ENCODE measurements at places on chromosomes 12 and 14.

DNA sequence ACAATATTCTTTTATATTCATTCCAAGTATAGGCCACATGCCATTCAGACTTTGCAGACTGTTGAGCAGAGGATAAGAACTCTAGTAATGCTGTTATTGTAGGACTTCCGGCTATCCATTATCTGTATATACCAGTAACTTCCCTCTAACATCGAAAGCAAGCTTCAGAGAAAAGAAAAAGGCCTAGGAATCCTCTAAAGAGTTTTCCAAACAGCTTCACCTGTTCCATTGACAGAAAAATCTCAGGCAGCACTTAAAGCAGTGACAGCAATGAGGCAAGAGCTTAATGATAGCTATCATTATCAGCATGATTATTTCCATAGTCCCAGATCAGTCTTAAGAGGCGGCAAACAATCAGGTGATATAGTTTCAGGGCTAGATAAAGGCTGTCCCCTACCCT, 1.8 kb downstream of the CPNE8 start:
- no peak for DNase-seq

GRCh38 chr12:27209257-27209910, 34.7 kb upstream of the STK38L start:
- DNase-seq, result no peak

- DNase-seq, result no peak
These were observed 10.1 kb upstream of the SMCO3 start for GRCh38 chr12:14824012-14824634.

GRCh38 chr12:131555866-131556265, 155.0 kb upstream of the SFSWAP start:
- no peak for DNase-seq

DNA sequence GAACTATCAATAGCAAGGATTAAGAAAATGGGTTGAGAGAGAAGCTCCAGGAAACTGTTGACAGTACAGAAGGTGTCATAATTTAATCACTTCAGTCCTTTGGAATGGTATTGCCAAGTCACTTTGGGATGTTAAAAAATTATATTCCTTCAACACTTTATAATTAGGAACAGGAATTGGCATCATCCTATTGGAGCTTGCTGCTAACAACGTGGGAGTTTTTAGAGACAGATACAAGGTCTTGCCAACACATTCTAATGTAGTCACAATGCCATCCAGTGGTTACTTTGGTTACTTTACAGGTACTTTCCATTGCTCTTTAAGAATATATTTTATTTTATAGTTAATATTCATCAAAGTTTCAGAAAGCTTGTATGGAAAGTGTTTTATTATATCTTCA, 310.1 kb downstream of the SYT1 start:
- no peak for DNase-seq

GRCh38 chr14:77495334-77495733, 3.3 kb downstream of the ISM2 start:
- DNase-seq, result no peak

DNA sequence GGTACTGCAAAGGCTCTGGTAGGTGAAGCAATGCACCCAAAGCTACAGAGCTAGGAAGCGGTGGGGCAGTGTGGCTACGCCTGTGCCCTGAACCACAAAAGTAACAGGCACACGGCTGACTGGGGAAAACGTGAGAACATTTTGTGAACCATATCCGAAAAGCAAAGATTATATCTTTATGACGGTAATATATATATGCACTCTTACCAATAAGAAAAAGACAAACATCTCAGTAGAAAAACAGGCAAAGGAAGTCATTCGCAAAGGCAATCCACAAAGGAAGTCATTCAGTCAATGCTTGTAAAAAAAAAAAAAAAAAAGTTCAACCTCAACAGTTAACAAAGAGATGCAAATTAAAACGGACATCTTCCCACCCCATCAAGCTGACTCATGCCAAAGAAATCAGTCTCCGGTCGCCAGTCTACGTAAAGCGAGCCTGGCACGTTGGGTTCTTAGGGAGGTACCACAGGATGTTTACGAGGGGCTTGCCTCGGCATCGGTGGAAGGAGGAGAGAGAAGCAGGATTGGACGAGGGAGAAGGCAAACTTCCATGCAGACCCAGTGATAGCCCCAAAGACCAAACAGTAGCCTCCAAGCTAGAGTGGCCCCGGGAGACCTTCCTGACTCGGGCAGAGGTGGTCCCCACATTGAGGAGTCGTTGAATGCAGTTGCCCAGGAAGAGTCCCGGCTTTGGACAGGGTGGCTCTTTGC, 39.4 kb upstream of the PPP2R5C start:
- no peak for DNase-seq

- DNase-seq, result no peak
These were observed 79.3 kb upstream of the C12orf71 start for GRCh38 chr12:27161458-27162228.

- no peak for DNase-seq
These were observed 8.8 kb downstream of the SERPINA10 start for GRCh38 chr14:94284221-94284620.

DNA sequence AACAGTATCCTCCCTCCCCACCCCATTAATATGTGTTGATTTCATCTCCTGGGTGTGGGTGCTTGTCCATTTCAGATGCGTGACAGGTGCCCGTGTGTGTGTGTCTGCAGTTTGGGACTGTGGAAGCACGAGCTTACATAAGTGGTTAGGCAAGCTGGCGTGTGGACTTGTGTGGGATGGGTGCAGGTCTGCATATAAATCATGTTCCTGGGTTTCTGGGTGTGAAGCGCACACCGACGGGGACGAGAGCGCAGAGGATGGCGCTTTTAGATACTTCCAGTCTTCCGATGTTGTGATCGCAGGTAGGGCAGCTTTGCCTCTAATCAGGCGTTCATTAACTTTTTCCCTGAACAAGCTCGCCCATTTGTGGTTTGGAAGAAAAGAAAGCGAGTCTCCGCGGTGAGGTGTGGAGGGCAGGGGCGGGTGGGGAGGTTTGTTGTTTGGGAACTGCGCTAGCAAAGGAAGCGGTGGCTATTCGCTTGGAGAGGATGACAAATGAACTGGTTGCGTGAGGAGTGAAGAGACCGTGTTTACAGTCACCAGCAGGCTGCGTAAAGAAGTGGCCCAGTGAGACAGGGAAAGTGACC, 865 bp downstream of the RGS6 start:
- DNase-seq, result peak; percentile 48

GRCh38 chr12:91617818-91618217, 435.2 kb upstream of the DCN start:
- DNase-seq, result no peak

- DNase-seq, result no peak
These were observed at the start of gene RPL6 for GRCh38 chr12:112409064-112409905. Gene RPL6, minus strand, starts transcription at chr12:112409605. Its CDS starts 949 bp downstream, at chr12:112408656.

GRCh38 chr12:69655616-69656340, 43.3 kb downstream of the BEST3 start:
- DNase-seq, result no peak

DNA sequence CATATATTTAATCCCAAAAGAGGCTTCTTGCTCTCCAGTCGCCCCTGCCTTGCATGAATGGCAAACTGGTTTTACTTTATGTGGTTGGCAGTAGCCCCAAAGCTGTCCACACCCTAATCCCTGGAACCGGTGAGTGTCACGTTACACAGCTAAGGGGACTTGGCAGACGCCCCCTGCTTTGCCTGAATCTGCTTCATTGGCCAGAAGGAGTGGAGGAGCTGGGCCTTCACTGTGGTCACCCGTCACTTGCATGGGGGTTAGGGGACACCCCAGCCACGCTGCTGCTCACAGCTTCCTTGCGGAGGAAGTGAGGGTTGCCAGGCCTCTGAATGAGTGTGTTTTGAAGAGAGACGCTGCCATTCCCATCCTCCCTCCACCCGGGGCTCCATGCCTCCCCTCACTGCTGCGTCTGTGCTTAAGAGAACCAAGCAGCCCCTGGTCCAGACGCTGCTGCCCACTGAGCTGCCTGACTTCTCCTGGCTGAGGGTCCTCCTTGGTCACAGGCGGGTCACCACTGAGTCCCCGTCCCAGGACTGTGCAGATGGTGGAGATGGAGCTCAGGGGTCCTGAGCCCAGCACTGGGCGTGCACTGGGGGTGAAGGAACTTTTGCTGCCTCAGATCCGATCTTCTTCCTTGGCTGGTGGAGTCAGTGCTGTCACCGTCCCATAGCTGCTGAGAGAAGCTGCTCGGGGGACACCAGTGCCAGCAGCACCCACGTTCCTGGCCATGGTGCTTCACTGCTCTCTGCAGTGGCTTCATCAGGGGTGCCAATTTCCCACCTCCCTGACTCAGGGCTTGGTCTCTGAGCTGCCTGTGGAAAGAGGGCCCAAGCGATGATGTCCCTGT, 39.8 kb downstream of the GALNT9 start:
- no peak for DNase-seq

DNA sequence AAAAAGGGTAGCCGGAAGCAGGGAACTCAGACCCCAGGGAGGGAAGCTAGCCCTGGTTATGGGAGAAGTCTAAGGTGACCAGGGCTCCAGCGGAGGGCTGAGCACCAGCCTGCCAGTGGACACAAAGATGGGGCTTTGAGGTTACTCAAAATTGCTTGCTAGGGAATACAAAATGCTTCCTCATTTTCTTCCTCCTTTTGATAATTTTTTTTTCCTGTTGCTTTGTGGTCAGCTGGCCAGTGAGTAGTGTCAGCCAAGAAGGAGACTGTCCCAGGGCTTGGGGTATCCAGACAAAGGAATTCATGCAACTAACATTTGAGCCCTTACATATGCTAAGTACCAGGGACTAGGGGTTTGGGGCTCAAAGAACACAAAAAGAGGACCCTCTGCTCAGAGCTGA, 206.2 kb downstream of the PPM1H start:
- DNase-seq, result no peak

DNA sequence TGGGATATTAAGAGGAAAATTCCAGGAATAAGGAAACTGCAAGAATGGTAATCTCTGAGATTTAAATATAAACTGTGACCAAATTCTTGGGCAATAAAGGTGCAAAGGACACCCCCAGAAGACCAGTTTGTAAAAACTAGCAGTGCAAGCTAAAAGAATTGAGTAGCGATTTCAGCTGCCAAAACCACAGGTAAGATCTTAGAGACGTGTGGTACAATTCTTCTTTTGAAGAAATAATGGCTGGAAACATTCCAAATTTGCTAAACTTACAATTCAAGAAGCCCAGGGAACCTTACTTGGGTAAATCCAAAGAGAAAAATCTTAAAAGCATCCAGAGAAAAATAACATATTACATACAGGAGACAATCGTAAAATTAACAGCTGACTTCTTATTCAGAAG, 12.0 kb downstream of the CATSPERB start:
- no peak for DNase-seq

GRCh38 chr12:52914576-52915121, 9.8 kb upstream of the KRT8 start:
- no peak for DNase-seq

- no peak for DNase-seq
These were observed 18.3 kb downstream of the KCTD10 start for GRCh38 chr12:109458771-109459208.

DNA sequence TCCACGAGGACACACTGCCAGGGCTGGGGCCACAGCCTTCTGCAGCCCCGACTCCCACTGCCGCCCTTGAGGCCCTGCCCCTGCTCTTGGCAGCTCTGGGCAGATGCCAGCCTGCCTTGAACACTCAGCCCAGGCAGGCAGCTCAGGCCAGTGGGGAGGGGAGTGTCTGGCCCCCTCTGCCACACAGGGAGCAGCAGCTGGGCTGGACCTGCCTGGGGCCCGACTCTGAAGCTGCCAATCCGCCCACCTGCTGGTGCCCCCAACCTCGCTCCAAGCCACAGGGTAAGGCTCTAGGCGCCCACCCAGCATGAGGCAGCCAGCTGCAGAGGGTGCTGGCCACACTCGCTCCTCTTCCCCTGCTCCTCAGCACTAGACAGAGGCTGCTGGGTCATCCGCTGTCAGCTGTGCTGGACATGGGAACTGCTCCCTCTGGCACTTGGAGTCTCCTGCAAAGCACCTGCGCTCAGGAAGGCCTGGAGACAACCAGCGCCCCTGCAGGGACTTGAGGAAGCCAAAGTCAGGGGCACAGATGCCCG, 24.6 kb upstream of the NUDT14 start:
- no peak for DNase-seq

- peak; percentile 63 for DNase-seq
These were observed 966.1 kb downstream of the FSCB start for GRCh38 chr14:43540948-43541347.

DNA sequence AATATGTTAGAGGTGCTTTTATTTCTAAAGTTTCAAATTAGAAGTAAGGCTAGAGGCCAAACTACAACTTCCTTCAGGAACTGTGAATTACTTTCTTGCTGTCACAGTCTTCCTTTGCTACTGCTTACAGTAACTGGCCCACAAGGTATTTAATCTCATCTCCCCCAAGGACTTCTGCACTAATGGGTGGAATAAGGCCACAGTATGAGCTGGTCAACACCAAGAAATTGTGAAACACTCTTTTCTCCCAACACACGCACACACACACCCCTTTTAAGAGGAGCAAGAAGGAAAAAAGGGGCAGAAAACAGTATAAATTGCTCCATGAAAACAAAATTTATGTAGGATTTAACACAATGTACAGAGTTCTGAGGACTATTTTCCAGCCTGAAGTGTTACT, 45.6 kb downstream of the SCAF11 start:
- DNase-seq, result no peak

DNA sequence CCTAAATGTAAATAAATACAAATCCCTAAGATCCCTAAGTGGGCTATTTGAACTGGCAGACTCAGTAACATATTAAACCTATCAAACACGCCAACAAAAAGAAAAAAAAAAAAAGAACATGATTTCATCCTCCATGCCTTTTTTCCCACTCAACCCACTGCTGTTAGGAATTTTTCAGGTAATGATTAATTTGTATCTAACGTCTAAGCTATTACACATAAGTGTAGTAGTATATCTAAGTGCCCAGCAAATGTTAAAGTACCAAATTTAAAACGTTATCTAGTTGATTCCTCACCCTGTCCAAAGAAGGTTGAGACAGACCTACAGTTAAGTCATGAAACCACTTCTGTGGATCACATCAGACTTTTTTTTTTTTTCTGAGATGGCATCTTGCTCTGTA, 16.4 kb upstream of the ARID4A start:
- DNase-seq, result no peak

- DNase-seq, result no peak
These were observed 406.9 kb downstream of the TMEM121 start for GRCh38 chr14:105933238-105933637.

GRCh38 chr12:113796852-113797534, 169.1 kb downstream of the RBM19 start:
- no peak for DNase-seq

GRCh38 chr12:95553197-95553943, 2.1 kb upstream of the USP44 start:
- DNase-seq, result no peak

- DNase-seq, result no peak
These were observed 87.0 kb upstream of the EEA1 start for GRCh38 chr12:93015871-93016751.
